ENCODE measurements at places on chromosomes 2 and 18.

DNA sequence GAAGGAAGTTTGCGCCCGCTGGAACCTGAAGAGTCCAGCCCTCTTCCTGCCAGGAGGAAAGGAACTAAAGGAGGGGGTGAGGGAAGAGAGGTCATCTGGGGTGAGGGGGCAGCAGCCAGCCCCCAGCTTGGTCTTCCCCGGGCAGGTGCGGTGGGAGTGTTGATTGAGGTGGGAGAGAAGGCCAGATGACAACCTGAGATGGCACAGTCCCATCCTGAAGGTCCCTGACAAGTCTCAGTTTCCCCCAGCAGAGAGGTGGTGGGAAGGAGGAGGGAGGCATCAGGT is 240.9 kb downstream of the HAUS1 start:
- DNase-seq: no peak

DNA sequence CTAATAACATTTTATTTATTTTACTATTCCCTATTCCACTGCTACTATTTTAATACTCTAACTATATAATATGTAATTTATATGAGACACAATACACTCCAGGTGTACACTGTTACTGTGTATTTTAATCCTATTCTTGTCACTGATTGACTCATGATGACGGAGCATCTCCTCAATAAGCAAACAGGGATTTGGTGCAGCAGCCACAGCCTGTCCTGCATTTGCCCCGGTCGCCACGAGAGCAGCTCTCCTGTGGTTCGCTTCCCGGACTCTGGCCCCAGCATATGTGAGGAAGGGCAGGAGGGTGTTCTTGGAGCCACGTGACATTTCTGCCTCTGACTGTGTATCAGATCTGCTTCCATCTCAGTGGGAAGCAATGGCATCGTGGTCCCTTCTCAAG is 74.1 kb upstream of the PXDN start:
- peak; percentile 41 for DNase-seq

DNA sequence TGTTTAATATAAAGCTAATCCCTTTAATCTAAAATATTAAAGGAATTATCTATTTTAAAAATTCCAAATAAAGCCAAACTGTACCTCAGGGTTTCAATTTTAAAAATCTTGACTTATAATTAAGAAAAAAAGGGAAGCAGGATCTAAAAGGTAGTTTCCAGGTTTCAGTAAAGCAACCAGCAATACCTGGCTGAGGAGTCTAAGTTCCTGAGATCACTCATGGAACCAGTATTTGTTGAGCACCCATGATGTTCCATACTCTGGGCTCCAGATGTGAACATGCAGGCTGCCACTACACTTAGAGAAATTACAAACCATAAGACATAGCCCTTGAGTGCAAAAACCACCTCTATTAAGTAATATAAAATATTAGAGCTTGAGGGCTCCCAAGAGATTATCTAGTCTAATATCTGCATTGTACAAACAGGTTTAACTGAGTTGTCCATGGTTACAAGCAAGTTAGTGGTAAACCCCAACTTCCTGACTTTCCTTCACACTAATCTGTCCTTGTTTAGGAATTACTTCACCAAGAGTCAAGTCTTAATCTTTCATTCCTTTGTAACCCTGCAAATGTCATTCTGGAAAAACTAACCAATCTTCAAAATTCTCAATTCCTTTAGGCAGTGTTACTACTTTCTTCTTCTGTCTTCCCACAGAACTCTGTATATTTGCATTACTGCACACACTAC is 49.2 kb downstream of the CLASP1 start:
- DNase-seq: no peak

GRCh38 chr2:126656431-126657147 is 631 bp downstream of the GYPC start:
- peak; percentile 58 for DNase-seq

DNA sequence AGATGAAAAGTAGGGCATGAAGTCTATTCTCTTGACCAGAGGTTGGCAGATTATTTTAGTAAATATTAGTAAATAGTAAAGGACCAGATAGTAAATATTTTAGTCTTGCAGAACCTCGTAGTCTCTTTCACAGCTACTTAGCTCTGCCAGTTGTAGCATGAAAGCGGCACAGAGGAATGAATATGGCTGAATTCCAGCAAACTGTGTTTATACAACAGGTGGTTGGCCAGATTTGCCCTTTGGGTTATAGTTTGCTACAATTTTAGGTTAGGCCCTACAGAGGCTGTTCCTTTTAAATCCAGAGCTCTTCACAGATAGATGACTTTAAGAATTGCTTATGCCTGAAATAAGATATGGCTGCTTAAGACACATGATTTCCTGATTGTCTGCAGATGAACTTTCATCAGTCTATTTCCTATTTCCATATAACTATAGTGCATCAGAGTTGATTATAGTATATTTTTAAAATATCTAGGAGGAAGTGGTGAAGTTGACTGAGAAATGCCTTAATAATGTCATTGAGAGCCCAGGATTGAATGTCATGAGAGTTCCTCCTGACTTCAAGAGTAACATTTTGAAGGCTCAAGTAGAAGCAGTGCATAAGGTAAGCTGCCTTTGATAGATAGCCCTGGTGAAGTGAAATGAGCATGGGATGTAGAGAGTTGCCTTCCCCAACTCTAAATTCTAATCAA is 80.5 kb downstream of the TMEM185B start:
- DNase-seq: no peak

DNA sequence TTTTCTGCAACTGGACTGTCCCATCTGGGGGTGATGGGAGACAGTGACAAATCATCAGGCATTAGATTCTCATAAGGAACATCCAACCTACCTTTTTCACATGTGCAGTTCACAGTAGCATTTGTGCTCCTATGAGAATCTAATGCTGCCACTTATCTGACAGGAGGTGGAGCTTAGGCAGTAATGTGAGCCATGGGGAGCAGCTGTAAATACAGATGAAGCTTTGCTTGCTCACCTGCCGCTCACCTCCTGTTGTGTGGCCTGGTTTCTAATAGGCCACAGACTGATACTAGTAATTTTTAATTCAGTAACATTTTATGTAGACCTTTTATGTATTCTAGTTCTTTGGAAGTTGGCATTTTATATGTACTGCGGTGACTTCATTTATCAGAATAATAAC is 180.1 kb upstream of the SPOPL start:
- DNase-seq: no peak

DNA sequence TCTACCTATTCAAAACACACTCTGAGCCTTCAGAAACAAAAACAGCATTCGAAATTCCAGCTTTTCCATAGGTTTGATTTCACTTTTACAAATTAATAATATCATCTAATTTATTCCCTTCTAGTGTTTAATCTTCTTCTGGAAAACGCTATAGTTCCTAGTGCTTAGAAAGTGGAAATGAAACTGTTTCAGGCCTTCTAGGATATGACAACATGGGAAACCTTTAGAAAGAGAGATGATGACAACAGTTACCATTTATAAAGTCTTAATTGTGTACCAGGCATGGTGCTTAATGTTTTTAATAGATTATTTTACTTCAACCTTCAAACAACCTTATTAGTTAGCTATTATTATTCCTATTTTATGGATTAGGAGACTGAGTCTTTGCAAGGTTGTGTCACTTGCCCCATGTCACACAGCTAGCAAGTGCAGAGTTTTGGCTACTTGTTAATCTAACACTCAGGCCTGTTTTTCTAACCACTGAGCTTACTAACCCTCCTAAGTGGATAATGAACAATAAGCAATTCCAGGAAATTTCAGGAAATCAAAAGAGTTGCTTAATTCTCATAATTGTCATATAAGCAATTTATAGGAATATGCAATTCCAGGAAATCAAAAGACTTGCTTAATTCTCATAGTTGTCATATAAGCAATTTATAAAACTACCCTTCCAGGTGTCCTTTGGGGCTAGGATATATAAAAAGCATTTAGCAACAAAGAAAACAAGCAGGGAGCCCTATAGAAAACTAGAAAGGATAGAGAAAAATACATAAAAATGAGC is 206.0 kb downstream of the ZNF521 start:
- no peak for DNase-seq

- no peak for DNase-seq
Observed at GRCh38 chr2:210522399-210522798, 34.0 kb upstream of the CPS1 start.

GRCh38 chr2:54015798-54016699 is 45.3 kb upstream of the PSME4 start:
- DNase-seq: peak; percentile 40

DNA sequence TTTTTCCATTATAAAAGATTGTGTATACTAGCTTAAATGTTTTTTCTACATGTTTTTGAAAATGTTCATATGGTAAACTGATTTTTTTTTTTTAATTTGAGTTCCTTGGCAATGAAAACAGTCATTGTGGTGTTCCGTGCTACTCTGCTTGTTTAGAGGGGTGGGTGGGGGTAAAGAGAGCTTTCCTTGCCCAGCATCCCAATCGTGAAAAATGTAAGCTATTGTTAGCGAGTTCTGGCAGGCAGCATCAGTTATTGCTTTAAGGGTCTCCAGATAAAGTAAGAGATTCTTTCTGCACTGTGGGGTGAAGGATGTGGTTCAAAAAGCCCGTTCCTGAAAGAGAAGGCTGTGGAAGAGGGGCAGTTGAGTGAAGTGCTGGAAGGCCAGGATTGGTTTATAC is 118.4 kb downstream of the TANC1 start:
- no peak for DNase-seq

GRCh38 chr2:221100467-221101089 is 471.5 kb downstream of the EPHA4 start:
- peak; percentile 10 for DNase-seq

GRCh38 chr2:218425531-218425930 is 6.6 kb downstream of the VIL1 start:
- DNase-seq: no peak

GRCh38 chr2:133768256-133768655 is 200.0 kb upstream of the NCKAP5 start:
- no peak for DNase-seq

GRCh38 chr2:33522576-33522975 is 46.1 kb downstream of the RASGRP3 start:
- DNase-seq: no peak

Measured in hepatocyte (in vitro differentiated cells).